ENCODE measurements at places on chromosomes 7 and 10. TPM values are rescaled to one million over a fixed set of nuclear protein-coding genes. Genes with fewer than 3 reads are reported as not detected.

IDI2 gene
- not detected for total RNA-seq

MRPS33 gene
- total RNA-seq = 50.4 TPM

LIPM gene
- not detected for total RNA-seq

NPFFR1 gene
- total RNA-seq = not detected

GIMAP7 gene
- total RNA-seq = not detected

FKBP6 gene
- total RNA-seq = not detected

SFTPA1 gene
- not detected for total RNA-seq

XRCC2 gene
- total RNA-seq = 4.6 TPM
